Bladder microvascular endothelial cell (primary cell): ENCODE measurements at places on chromosomes 2 and 18. TPM values are rescaled to one million over a fixed set of nuclear protein-coding genes. Genes with fewer than 3 reads are reported as not detected.

Gene NT5DC4
- total RNA-seq: not detected in 2 replicates

Gene ST6GAL2
- total RNA-seq: 0.25 TPM in 1 of 2 replicates, not detected in the other

Gene IL1RL2
- total RNA-seq: not detected in 2 replicates

Gene CNGA3
- total RNA-seq: not detected in 2 replicates

Gene TXNL1
- 19.1 and 46.4 TPM in 2 replicates for total RNA-seq

Gene PCGF1
- total RNA-seq: 9.7 and 12.0 TPM in 2 replicates

Gene NAT8
- not detected in 2 replicates for total RNA-seq

Gene COL4A4
- total RNA-seq: under 0.01 TPM in 1 of 2 replicates, not detected in the other

Gene INO80C
- total RNA-seq: 8.3 and 13.6 TPM in 2 replicates

Gene C2orf78
- total RNA-seq: not detected in 2 replicates

Gene IL36RN
- not detected in 2 replicates for total RNA-seq

Gene MBD1
- total RNA-seq: 41.1 and 71.3 TPM in 2 replicates

Gene FLACC1
- total RNA-seq: 0.49 and 1.3 TPM in 2 replicates

Gene XIRP2
- 0.06 and 0.16 TPM in 2 replicates for total RNA-seq

Gene REG1B
- not detected in 2 replicates for total RNA-seq

Gene SPDYA
- 0.32 and 1.3 TPM in 2 replicates for total RNA-seq

Gene UGT1A7
- total RNA-seq: not detected in 2 replicates

Gene REEP1
- total RNA-seq: 0.16 and 6.8 TPM in 2 replicates

Gene POTEI
- 0.16 and 0.63 TPM in 2 replicates for total RNA-seq

Gene HRH4
- not detected in 2 replicates for total RNA-seq

Gene CCDC102B
- 1.1 and 13.8 TPM in 2 replicates for total RNA-seq

Gene RFTN2
- total RNA-seq: 7.8 and 14.2 TPM in 2 replicates

Gene FAHD2B
- 4.4 and 6.7 TPM in 2 replicates for total RNA-seq

Gene EDAR
- not detected in 2 replicates for total RNA-seq

Gene ANKAR
- total RNA-seq: 3.1 and 8.7 TPM in 2 replicates

Gene MAPRE3
- total RNA-seq: 0.49 and 1.6 TPM in 2 replicates

Gene CPLX4
- total RNA-seq: not detected in 2 replicates

Gene ATOH8
- 25.1 and 31.7 TPM in 2 replicates for total RNA-seq

Gene CD8B2
- total RNA-seq: not detected in 2 replicates

Gene TPRKB
- total RNA-seq: 20.3 and 27.2 TPM in 2 replicates

Gene ERBB4
- under 0.01 and 0.06 TPM in 2 replicates for total RNA-seq

Gene TCF7L1
- total RNA-seq: 2.9 and 10.3 TPM in 2 replicates

Gene APOB
- total RNA-seq: under 0.01 and 0.57 TPM in 2 replicates

Gene PELI1
- total RNA-seq: 16.0 and 87.3 TPM in 2 replicates

Gene VAPA
- total RNA-seq: 109 and 226 TPM in 2 replicates

Gene SH3BP4
- total RNA-seq: 24.6 and 43.7 TPM in 2 replicates

Gene FNDC4
- total RNA-seq: 11.6 and 14.6 TPM in 2 replicates

Gene CDH19
- total RNA-seq: 0.06 and 0.16 TPM in 2 replicates

Gene GPR45
- total RNA-seq: not detected in 2 replicates

Gene DYNAP
- not detected in 2 replicates for total RNA-seq
